Aorta (tissue), 5 donors: ENCODE measurements at places on chromosomes 7 and 10. TPM values are rescaled to one million over a fixed set of nuclear protein-coding genes. Genes with fewer than 3 reads are reported as not detected.

GRCh38 chr10:12757351-12757750, 244.2 kb downstream of the CCDC3 start:
- DNase-seq = no peak

DNA sequence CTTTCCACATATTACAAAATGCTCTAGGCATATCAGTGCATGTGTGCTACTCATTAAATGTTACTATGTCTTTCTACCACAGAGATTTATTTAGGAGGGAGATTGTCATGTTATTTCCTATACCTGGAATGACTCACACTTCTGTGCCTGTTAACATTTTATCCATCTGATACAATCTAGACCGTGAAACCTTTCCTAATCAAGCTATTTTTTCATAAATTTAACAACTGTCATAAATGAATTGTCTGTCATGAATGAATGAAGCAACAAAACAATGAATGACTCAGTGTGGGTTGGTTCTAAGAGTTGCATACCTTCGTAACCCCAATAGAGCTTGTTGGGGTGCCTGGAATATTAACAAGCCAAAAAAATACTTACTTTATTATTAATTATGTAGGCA, 554.3 kb downstream of the GRM8 start:
- no peak for DNase-seq

- DNase-seq = no peak
Measured at GRCh38 chr10:22372298-22372697, 27.0 kb downstream of the SPAG6 start.

DNA sequence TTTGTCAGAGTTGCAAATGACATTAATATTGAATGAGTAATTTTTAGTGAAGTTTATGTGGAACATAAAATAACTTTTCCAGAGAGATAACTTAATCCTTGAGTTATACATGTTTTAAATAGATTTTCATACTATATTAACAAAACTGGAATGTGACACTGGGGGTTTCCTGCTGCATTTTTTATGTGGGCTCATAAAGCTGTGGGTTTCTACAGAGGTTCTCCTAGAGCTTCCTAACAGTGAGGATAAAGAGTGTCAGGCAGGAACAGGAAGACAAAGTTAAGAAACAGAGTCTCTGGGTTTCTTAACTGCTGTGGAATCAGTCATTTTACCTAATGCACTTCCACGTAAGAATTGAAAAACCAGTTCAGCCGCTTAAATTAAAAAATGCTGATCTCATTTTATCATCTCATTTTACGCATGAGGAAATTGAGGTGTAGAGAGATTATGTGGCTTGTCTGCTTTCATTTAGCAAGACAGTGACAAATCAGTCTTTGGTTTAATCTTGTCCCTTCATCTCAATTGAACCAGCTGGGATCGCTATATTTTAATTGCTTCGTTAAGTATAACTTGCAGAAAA, 5.0 kb downstream of the CD36 start:
- DNase-seq = no peak

GRCh38 chr10:70887804-70888800, at the start of gene PCBD1:
TSS of gene PCBD1 (minus strand) at chr10:70888565. CDS start at chr10:70888533, 32 bp downstream.
- DNase-seq = peak; percentile 93

DNA sequence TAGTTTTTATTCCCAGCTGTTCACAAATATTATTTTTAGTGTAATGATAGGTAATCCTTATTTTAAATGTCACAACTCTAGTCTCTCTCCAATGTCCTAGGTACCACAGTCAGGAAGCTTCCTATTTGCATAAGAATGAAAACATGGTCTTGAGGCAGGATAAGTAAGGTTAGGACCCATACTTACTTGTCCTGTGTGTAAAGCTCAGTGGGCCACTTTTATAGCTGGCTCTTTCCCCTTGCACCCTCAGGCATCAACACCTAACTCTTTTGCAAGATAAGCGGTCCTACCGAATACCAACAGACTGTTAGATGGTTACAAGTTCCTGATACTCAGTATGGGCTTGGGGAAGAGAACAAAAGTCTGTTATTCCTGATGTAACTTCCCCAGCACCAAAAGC, 986.9 kb downstream of the NRG3 start:
- DNase-seq = no peak

GRCh38 chr10:76736392-76736791, 901.2 kb downstream of the KCNMA1 start:
- DNase-seq = no peak

DNA sequence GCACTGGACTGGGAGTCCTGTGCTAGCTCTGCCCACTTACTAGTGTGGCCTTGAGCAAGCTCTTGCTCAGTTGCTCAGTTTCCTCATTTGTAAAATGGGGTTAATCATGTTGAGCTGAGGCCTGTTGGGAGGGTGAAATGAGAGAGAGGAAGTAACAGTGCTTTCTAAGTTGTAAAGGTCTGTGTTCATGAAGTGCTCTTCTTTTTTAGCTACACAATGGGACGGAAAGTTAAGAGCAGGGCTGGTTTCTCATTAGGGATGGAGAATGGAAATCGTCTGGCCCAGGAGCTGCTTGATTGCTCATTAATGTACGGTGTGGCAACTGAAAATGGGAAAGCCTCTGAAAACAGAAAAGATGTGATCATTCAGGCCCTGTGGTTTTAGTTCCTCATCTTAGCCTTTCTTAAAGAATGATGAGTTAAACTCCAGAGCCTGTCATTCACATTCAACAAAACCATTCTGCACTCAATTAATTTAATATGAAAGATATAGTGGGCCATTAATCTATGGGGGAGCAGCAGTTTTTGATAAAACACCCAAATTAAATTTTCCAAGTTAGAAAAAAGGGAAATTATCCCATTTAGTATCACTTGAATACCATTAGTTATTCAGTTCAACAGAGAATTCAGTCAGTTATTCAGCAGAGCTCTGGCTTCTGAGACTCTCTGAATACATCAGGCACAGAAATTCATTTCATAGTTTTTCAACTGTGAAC, 60.5 kb downstream of the SH2D4B start:
- no peak for DNase-seq

DNA sequence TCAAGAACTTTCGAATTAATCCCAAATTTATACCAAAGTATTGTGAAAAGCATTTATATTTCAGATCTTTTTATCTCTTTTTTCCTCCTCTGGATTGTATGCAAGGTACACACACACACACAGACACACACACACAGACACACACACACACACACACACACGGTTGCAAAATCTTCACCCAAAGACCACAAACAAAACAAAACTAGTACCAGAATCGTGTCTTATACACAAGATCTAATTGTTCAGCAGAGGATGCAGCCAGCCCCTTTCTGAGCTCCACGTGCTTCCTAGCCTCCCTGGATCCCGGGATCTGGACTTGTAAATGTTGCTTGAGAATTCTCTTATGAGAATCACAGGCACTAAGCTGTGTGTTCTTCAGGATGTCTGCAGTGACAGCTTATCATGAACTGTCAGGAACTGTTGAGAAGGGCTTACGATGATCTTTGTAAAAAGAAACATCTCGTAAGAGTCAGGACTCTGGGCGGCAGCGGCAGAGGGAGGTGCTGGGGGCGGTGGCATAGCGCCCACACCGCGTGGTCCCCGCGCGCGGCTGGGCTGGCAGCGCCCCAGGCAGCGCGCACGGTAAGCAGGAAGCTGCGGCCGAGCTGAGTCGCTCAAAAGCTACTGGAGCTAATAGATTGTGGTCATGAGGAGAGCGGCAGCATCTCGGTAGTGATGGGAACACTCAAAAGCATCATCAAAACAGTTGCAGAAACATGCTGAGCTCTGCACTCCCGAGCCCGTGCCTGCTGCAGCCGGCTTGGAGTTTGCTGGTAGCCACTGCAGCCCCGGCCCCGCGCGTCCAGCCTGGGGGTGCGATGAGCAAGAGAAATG, 277.6 kb downstream of the GATA3 start:
- peak; percentile 79 for DNase-seq

DNA sequence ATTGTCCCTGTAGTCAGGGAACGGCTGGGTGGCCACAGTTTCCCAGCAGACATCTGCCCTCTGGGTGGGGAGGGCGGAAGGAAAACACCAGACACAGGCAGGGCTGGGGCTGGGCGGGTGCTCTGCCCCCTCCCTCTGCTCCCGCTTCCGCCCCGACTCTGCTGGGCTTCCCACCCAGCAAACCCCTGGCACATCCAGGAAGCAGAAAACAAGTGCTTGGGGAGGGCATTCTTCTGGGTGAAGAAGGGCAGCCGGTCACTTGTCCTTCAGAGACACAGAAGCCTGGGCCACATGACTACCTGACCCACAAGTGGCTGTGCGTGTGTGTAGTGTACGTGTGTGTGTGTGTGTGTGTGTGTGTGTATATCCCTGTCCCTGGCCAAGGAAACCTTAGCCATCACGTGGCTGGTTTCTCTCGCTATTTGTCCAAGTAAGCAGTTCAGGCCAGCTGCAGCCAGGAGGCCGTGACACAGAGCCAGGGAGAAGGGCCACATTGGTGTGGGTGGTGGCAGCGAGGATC, 77.9 kb downstream of the ZMIZ1 start:
- DNase-seq = no peak

The PPP1R17 gene
- total RNA-seq = not detected

The NPY4R2 gene
- total RNA-seq = not detected

The UPP1 gene
- 34.9 TPM for total RNA-seq

The RNF133 gene
- total RNA-seq = 1.7 TPM

The CDNF gene
- total RNA-seq = 1.9 TPM

The SPDYE18 gene
- 1.2 TPM for total RNA-seq

The OTUD1 gene
- 19.8 TPM for total RNA-seq

The PCLO gene
- 0.52 TPM for total RNA-seq

The SPDYE8 gene
- total RNA-seq = not detected

The GIMAP7 gene
- total RNA-seq = 41.8 TPM
